ENCODE measurements at places on chromosomes 7 and 10.

- DNase-seq, result no peak
These were observed 29.6 kb upstream of the AKR1C2 start for GRCh38 chr10:5033061-5033778.

DNA sequence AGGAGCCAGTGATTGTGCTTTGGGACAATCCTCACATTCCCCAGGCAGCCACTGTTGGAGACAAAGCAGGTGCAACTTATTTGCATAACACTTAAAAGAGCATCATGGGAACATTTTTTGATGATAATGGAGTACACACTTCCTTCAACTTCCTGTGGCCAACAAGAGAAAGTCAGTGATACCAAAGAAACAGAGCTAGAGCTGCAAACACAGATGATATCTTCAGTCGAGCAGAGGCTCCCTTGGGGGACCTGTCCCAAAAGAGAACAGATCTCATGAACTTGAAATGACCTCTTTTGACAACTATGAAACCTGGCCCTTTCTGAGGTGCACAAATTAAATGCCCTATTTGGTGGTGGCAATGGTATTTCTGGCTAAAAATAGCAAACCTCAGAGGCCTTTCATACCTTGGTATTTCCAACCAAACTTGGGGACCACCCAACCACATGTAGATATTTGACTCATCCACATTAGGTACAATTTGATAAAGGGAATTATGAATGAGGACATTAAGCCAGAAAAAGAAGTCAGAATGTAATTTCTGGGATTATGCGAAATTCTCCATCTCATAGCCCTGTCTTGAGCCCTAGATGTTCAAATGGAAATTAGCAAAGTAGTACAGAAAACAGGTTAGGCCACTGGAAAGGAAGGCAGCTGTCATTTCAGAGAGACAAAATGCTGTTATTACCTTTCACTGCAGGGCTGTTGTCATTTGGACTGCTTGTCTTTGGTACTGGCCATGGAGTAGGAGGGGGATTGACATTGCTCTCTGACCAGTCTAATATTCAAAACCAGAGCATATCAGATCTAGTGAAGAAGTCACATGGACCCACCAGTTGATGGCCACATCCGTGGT lies 146.2 kb downstream of the ICA1 start:
- DNase-seq, result no peak

DNA sequence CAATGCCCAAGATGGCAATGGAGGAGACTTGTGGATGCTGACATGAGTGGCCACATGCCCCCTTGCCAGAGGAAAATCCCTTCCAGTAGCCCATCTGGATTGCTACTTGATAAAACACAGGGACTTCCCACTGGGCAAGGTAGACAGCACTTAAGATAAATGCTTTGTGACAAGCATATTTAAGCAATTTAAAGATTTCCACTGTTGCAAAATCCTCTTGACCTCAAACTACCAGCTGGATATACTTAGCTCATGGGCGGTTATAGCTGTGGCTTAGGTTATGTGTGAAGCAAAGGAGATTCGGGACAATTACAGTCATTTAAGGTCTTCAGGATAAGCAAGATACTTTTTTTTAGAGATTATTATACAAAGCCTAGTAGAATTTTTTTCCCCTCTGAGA lies 238.1 kb downstream of the BMPER start:
- no peak for DNase-seq

GRCh38 chr7:128071801-128072200 lies 40.6 kb upstream of the LRRC4 start:
- DNase-seq, result no peak

- DNase-seq, result no peak
These were observed 20.8 kb downstream of the SCRN1 start for GRCh38 chr7:29968683-29969395.

GRCh38 chr10:102661658-102662028 lies 17.4 kb downstream of the TRIM8 start:
- DNase-seq, result no peak

DNA sequence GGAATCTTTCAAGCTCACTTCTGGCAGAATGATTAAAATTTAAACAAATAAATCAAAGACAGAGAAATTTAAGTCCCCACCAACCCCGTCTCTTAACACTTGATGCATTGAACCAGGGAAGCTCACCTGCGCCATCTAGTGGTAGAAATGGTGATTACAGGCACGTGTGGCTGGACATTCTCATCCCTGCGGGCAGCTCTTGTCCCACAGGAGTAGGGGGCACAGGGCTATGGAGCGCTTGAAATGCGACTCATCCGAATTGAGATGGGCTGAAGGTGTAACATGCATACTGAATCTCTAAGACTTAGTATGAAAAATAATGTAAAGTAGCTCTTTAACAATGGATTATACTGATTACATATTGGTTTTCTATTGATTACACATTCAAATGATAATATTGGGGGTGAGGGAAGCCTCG lies 24.8 kb upstream of the SLIT1 start:
- peak; percentile 61 for DNase-seq

- no peak for DNase-seq
These were observed 49.5 kb upstream of the CALD1 start for GRCh38 chr7:134729895-134730294.

DNA sequence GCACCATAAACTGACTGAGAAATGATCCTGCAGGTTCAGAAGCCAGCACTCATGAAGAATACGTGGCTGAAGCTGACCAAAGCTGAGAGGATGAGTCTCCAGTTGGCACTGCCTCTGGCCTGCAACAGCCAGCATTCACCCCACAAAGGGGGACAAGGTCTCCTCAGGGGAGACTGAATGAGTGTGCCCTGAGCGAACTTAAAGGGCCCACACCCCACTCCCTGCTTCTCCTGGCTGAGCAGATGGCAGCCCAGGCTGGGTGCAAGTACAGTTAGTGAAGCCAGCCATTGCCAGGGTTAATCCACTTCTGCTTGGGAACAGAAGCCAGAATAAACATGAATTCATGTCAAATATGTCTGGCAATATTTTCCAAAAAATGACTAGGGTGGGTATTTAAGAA lies 98.1 kb downstream of the PPP1R17 start:
- no peak for DNase-seq

DNA sequence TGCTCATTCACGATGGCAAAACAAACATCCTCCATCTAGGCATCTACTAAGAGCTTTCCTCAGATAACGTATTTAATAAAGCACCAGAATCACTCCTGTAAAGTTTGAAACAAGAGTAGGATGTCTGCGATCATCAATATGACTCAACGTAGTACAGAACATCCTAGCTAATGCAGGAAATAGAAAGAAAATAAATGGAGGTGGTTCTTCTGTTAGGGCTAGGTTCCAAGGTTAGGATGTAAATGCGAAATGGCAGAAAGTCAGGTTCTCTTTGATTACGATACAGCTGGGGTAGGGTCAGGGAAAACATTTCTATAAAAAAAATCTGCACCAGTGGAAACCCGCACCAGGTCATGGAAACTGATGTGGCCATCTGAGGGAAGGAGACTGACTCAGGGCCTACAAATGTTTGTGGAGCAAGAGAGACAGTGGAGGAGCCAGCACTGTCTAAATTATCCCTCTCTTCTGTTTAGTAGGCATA lies 29.1 kb downstream of the CCDC6 start:
- DNase-seq, result no peak

DNA sequence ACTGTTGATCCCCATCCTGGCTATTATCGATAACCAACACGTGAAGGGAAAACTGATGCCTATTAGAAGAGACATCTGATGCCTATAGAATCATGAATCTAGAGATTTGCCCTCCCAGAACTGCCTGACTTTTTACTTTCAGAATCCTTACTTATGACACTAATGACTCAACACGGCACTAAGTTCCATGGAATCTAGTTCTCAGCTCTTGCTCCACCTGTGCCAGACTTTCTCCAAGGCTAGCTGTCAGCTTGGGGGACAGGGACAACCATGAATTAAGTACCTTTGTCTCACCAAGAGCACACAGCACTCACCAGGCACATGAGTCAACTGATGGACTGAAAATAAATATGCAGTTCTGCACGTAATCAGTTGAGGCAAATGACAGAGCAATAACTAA lies 184.2 kb downstream of the FRMD4A start:
- no peak for DNase-seq

DNA sequence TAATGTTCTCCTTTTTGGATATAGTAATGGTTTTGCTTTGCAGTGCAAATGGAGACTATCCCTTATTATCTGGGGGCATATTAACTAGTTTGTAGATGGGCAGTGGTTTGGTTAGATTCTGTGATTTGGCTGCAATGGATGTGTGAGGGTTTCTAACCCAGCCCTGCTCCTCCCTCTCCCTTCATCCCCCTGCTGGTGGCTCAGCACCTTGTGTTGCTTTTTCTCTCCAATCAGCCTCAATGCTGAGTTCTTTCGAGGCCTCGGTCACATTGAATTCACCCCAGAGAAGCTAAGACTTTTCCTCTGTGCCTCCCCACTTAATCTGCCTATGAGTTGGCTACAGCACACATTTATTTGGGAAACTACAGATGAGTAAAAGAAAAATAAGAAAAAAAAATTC lies 120.0 kb downstream of the MALRD1 start:
- DNase-seq, result no peak
